Stimulated activated CD4-positive, alpha-beta T cell treated with anti-CD3 and anti-CD28 coated beads, Interleukin-1b, Interleukin-23, amount 100 ng/mL, for 1 hour (primary cell): ENCODE measurements at places on chromosomes 11 and 22.

DNA sequence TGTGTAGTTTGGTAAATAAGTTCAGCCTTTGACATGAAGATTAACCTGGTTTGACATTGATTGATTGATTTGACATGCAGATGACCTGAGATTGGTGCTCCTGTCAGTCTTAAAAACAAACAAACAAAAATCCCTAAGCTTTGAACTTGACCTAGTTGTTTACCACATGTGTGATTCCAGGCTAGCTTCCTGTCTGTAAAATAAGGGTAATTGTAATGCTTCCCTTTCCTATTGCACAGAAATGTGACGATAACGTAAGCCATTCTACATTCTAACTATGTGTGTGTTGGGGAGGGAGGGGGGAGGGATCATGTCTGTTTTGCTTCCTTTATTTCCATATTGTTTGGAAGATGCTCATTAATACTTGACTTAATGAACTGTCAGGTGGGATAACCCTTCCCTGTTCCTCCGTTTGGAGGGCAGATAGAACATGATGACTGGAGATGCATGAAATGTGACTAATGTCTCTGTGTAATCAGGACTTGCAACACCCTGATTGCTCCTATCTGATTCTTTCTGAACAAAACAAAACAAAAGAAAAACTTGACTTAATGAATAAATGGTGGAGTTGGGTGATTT, 106.1 kb upstream of the CLMP start:
- no peak for DNase-seq

- DNase-seq = no peak
These were observed 34.8 kb downstream of the RELT start for GRCh38 chr11:73411031-73411430.

DNA sequence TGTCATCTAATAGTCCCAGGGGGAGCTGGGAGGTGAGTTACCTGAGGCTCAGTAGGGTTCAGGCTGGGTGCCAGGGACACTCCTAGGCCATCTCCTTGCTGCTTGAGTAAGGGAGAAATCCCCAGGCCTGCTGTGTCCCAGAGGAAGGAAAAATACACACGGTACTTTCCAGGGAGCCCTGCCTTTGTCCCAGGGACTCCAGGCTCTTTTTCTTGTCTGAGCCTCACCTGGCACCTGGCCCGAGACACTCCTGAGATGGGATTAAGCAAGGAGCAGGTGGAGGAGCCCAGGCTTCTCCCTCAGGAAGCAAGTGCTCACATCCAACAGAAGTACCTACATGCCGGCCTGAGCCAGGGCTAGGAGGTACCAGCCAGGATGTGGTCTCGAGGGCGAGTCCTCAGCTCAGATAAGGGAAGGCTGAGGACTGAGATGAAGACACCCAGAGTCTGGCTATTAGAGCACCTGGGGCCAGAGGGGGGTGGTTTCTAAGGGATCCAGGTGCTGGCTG, 899 bp upstream of the KLHDC7B start:
- DNase-seq = no peak

- DNase-seq = no peak
These were observed 1378.9 kb downstream of the BRD1 start for GRCh38 chr22:48448821-48449220.

DNA sequence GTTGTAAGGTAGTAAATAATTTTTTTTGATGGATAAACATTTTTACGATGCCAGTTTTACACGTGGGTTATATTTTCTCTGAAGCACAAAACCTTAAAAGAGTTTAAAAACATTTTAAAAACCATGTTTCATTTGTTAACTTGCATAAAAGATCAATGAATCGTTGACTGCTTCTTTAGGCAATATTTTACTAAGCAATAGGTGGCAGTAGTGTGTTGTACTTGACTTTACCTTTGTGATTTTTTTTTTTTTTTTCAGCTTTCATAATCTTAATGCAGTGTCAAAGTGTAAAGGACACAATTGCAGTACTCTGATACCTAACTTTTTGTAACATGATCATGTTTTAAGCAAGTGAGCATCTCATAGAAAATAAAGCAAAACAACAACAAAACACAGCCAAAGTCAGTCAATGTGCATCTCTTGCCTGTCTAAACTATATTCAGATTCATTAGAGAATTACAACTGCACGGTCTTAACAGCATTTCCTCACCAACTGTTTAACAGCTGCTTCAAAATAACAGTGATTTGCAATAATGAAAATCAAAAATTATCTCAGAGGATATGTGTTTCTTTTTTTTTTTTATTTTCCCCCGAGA, 27.7 kb downstream of the DNAJC24 start:
- DNase-seq = no peak

GRCh38 chr11:111236383-111236782, 9.1 kb upstream of the POU2AF2 start:
- DNase-seq = no peak

DNA sequence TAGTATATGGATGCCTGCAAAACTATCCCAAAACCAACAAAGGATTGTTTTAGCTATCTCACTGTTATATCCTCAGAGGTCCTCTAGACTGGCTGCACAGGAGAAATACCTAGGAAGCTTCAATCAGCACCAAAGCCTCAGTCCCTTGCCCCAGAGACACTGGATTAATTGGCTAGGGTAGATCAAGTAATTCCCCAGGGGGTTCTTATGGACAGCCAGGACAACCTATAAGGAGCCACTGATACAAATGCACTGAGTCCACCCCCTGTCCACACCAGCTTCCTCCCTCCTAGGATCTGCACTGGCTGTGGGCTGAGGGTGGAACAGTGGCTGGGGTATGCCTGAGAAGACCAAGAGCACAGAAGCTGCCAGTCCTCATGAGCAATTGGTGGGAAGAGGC, 16.3 kb downstream of the ADORA2A start:
- no peak for DNase-seq

GRCh38 chr11:102495161-102496042, 35.1 kb downstream of the MMP7 start:
- DNase-seq = no peak

DNA sequence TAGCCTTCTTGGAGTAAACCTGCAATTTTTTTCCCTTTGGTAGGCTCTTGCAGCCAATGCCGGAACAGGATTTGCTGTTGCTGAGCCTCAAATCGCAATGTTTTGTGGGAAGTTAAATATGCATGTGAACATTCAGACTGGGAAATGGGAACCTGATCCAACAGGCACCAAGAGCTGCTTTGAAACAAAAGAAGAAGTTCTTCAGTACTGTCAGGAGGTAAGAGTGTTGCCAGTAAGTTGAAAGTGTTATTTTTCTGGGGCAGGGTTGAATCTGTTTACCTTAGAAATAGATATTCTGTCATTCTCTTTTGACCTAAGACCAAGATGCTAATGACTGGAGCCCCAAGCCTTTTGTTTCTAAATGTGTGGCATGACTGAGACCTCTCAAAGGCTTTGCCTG, 39.7 kb downstream of the APLP2 start:
- no peak for DNase-seq

DNA sequence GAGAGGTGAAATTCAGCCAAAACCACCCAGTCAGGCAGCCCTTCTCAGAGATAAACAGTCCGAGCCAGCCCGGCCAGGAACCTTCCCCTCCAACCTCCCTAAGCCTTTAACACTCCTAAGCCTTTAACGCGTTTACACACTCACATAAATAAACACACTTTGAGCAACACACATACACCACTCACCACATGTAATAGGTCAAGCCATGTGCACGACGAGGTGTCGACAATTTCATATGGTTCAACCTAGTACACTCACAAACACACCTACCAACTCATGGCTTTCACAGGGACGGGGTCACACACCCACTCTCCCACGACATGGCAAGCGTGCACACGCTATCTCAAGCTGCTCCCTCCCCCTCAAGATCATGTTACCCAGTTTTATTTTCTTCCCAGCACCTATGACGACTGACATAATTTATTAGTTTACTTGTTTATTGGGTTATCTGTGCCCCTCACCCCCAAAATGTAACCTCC, 15.5 kb downstream of the SLC43A1 start:
- DNase-seq = no peak

- no peak for DNase-seq
These were observed 175.7 kb downstream of the SWAP70 start for GRCh38 chr11:9839550-9839949.

DNA sequence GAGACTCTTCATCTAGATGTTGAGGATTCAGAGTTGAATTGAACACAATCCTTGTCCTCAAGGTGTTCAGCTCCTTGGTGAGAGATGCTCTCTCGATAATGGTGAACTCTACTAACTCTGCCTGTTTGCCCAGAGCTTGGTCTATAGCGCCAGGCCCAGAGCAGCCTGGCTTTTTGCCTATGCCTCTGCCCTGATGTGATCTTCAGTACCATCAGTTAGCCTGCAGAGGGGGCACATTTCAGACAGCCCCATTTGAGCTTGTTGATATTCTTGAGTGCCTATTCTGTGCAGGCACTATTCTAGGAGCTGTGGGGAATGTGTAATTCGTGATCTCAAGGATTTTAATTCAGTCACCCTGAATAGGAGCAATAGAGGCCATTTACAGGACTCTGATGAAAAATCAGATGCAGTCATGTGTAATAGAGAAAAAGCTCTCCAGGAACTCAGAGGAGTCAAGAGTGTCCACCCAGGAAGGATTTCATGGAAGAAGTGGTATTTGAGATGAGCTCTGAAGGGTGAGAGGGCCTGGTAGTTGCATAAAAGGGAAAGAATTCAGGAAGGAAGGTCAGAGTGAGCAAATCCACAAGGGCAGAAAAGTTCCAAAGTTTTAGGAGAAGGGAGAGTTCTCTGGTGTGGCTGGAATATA, 19.3 kb downstream of the GTPBP1 start:
- DNase-seq = no peak

GRCh38 chr11:14641801-14642200, 1.8 kb upstream of the PDE3B start:
- no peak for DNase-seq

GRCh38 chr22:43948836-43949406, 6.3 kb upstream of the SAMM50 start:
- DNase-seq = no peak

DNA sequence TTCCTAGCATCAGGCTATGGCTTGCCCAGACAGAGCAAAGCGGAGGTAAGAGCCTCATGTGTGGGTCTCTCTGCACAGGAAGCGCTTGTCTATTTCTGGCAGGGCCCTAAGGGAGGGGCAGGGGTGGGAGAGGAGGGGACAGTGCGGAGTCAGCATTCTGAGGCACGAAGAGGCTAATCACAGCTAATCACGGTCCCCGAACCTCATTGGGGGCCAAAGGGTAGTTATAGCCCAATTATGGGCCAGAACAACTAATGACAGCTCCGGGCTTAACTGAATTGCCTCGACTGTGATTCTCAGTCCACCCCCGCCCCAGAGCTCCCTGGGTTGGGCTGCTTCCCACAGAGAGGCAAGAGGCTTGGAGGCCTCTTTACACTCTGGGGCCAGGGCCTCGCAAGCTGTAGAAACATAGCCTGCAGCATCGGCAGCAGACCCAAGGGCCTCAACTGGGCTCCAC, 72.7 kb upstream of the PRDM11 start:
- no peak for DNase-seq

DNA sequence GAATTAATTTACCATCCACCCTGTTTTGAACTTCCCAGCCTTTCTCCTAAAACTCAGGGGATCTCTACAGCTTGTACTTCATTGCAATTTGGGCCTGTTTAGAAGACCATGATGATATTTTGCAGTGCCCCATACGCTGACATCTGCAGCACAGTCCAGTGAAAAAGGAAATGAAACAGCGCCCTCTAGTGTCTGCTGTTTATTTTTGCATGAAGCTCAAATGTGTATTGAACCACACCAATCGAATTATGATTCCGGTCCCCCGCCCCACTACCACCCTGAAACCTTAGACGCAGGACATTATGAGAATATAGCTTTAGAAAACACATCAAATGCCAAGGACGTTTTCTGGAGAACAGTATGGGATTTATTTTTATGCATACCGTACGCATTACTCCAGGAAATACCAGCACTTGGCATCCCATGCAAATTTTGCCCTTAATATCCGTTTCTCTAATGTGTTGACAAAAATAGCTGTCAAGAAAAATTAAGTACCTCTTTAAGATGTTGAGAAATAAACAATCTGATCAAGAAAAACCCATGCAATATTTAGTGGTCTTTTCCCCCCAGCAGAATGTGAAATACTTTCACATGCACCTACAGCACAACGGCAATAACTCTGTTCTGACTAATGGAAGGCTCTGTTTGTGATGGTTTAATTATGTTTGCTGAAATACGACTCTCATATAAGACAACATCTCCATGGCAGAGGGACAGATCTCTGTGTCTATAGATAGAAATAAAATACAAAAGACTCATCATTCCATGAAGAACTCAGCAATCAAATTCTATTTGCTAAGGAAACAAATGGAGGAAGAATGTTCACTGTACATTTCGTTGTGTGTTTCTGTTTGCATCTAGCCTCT, 93.9 kb downstream of the TECTA start:
- DNase-seq = peak; percentile 10
